ENCODE measurements at places on chromosomes 5 and 9. TPM values are rescaled to one million over a fixed set of nuclear protein-coding genes. Genes with fewer than 3 reads are reported as not detected.

The TMEM267 gene
- 3.1 TPM for total RNA-seq

The CCL28 gene
- not detected for total RNA-seq

The MARCOL gene
- not detected for total RNA-seq

The IL13 gene
- not detected for total RNA-seq

GRCh38 chr9:38053697-38054461 lies 15.1 kb downstream of the SHB start:
- DNase-seq = no peak

- no peak for DNase-seq
These were observed 17.8 kb downstream of the BICD2 start for GRCh38 chr9:92746567-92747458.

DNA sequence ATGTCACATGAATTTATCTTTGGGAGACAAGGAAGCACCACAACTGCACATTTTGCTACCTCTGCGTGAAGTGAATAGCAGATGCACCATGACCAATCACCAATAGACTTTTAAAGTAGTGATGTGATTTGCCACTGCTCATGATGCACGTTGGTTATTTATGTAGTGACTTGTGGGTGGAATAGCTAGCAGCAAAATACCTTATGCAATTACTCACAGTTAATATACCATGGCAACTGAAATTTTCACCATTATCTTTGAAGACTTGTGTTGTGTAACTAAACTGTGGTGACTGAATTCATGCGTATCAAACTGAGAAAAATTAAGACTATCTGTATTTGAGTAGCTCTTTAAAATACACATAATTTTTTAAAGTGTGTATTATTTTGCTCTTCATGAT lies 46.2 kb upstream of the TUSC1 start:
- peak; percentile 34 for DNase-seq

DNA sequence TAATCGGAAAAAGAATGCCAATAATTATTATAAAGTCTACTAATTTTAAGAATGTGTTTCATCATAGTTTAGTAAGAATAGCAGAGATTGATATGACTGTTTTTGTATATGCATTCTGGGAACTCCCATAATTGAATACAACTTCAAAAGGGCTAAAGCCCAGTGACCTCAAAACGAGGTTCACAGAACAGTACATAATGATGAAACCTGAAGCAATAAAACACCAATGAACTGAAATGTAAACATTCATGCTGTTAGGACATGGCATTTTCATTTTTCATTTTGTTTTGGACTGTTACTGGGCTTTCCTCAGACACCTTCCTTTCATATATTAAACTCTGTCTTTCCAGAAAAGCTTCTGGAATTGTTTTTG lies 684 bp upstream of the JMY start:
- DNase-seq = no peak
